ENCODE measurements at places on chromosomes 7 and 10.

DNA sequence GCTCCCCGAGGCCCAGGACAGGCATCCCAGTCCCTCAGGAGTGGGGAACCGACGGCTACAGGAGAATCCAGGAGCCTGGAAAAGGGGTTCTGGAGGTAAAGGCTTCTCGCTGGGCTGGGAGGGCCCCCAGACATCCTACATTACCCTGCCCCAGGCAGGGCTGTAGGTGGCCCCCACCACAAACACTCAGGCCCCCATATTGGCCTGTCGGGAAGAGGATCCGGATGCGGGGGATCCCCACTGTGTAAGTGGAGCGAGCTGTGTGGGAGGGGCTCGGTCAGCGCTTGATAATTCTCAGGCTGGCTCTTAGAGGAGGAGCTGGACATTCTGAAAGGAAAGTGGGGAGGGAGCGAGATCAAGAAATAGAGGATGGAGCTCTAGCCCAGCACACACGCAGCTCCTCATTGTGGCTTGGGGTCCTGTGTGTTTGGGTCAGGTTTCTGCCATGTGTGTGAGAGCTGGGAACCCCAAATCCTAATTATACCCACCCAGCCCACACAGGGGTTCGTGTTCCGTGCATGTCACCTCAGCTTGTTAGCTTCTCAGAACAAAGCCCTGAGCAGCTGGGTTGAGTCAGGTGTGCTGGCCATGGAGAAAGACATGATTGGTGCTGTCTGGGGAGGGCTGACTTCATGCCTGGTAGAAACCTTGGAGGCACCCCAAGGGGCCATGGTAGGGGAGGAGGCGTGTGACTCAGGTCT lies 49.4 kb downstream of the ZNF467 start:
- no peak for DNase-seq

DNA sequence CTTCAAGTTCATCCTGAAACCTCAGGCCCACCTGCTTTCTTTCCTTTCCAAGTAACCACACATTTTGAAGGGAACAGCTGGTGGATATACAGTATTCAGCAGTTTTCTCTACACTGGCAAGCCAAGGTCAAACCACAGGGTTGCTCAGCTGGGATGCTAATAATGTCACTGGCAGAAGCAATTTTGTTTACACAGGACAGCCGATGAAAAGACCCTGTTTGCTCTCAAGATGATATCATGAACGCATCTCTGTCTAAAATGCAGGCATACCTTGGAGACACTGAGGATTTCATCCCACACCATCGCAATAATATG lies 186.2 kb downstream of the USP6NL start:
- no peak for DNase-seq

GRCh38 chr7:117094457-117094856 lies 141.2 kb downstream of the ST7 start:
- DNase-seq = no peak

DNA sequence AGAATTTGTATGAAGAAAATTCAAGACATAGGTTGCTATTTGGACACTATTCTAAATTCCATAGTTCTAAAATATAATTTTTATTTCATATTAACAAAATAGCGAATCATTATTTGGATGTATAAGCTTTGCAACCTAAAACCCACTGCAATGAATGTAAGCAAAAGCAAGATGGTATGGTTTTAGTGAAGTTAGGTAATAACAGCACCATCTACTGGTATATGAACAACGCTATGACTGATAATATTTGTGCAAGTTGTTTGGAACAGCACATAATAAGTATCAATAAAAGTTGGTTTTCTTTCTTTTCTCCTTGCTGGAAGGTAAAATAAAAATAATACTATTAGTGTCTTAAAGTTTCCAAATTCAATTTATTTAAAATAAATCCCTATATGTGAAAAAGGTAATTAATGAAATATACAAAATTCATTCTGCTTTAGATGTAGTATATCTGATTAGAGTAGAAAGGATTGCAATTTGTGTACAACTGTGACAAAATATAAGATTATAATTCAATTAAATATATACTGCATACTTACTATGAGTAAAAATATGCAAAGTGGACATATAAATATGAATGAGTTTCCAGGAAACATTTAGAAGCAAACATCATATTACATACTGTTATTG lies 79.0 kb upstream of the LSM8 start:
- DNase-seq = no peak

DNA sequence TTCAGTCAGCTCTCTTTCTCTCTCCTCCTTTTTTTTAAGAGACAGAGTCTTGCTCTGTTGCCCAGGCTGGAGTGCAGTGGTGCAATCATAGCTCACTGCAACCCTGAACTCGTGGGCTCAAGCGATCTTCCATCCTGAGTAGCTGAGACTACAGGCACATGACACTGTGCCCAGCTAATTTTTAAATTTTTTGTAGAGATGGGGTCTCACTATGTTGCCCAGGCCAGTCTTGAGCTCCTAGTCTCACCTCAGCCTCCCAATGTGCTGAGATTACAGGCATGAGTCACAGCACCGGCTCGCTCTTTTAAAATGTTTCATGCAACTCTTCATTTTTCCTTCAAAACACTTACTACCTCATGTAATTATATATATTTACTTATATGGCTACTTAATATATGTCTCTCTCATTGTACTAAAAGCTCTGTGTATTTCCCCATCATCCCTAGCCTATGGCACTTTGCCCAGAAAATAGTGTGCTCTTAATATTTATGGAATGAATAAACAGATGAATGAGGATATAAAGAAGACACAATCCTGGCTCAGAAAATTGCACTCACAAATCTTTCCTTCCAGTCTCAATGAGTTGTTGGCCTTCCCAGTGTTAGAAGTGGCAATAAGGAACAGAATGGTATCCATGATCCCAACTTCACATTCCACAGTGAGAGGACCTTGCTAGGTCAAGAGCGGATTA lies 33.9 kb downstream of the EBLN1 start:
- no peak for DNase-seq

- DNase-seq = peak; percentile 5
Observed at GRCh38 chr7:132882714-132883428, 199.0 kb downstream of the CHCHD3 start.

GRCh38 chr7:28272461-28272877 lies 91.9 kb upstream of the JAZF1 start:
- peak; percentile 76 for DNase-seq

DNA sequence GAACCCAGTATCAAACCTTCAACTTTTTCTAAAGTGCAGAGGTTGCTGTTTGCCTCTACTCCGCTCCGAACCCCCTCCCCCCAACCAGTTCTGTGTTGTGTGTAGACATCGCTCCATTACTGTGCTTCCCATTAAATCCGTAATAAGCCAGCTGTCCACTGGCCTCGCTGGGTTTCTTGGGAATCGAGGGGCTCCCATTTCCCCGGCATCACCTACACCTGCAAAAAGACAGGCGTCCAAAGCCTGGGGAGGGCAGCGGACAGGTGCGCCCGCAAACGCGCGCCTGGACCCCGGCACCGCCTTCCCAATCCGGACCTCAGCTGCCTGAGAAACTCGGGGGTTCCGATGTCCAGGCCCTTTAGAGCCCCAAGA lies 631 bp downstream of the RTKN2 start:
- DNase-seq = peak; percentile 27

GRCh38 chr7:28498636-28499035 lies 86.3 kb downstream of the CREB5 start:
- DNase-seq = no peak

- no peak for DNase-seq
Observed at GRCh38 chr7:100545360-100546128, 6.5 kb downstream of the AGFG2 start.

GRCh38 chr10:84306751-84307384 lies 21.5 kb upstream of the CCSER2 start:
- no peak for DNase-seq

DNA sequence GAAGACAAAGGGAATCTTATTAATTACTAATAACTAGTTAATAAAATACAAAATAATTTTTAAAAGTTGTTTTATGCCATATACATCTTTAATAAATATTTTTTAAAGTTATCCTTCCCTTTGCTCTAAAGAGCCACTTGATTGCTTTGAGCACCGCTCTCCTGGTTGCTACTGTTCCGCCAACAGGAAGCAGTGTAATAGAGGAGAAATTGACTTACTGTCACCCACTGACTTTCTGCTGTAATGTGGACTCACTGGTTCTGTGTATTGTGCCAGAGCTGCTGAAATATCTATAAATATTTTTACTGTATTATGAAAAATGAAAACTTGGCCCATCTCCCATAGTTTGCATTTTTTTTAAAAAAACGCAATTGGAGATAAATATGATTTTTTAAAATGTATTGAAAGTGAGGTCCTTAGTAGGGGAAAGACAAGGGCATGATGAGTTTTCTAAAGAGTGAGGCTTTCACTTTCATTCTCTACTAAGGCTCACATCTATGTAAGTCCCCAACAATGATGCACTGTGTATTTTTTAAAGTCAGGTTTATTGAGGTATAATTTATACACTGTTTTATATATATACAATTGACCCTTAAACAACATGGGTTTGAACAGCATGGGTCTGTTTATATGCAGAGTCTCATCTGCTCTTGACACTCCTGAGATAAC lies 100.5 kb downstream of the NPY start:
- no peak for DNase-seq

- DNase-seq = no peak
Observed at GRCh38 chr7:155789001-155789725, 23.1 kb downstream of the SHH start.

GRCh38 chr7:292826-293225 lies 2.9 kb downstream of the FOXL3 start:
- DNase-seq = no peak

GRCh38 chr10:132412316-132413192 lies 15.6 kb downstream of the PWWP2B start:
- no peak for DNase-seq

DNA sequence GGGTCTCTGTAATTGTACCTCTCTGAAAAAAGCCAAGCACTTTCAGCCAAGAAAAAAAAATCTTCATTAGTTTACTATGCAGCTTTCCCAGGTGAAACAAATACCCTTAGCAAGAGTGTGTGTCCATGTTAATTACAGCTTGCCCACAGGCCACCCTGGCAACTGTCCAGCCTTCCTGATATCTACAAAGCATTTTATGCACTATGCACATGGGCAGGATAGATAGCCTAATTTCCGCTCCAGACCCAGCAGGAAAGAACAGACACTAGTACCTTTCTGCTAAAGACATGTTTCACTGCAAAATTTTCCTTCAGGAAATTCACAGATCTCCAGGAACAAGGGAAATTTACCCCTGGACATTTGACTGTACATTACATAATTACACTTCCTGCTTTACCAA lies 24.4 kb downstream of the CACNA2D1 start:
- DNase-seq = no peak

GRCh38 chr10:89805599-89806013 lies 104.2 kb downstream of the KIF20B start:
- no peak for DNase-seq
